GM06990 (cell line): ENCODE measurements at places on chromosomes 4 and X.
A peak's percentile ranks its signal among the peaks of the same experiment; 100 is the strongest.

- peak; percentile 38 for DNase-seq
These were observed 1.6 kb downstream of the SEPTIN11 start for GRCh38 chr4:76950956-76951671.

DNA sequence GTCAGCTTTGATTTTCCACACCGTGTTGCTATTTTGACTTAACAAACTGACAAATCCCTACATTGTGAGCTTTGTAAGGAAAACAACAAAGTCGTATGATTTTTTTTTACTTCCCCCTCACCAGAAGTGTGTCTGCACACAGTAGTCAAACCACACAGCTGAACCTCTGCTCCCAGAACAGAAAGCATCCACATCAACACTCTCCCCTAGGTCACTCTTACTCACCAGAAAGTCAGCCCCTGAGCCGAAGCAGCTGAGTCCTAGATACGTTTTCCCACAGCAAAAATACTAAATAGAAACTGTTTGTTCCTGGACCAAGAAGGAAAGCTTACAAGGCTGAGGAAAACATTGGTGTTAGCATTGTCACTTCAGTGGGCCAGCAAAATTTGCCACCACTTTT is 305.7 kb downstream of the DHX15 start:
- DNase-seq: no peak

GRCh38 chr4:98394134-98394533 is 132.9 kb downstream of the RAP1GDS1 start:
- DNase-seq: no peak

- no peak for DNase-seq
These were observed 582.0 kb downstream of the ADGRL3 start for GRCh38 chr4:61782133-61782532.

DNA sequence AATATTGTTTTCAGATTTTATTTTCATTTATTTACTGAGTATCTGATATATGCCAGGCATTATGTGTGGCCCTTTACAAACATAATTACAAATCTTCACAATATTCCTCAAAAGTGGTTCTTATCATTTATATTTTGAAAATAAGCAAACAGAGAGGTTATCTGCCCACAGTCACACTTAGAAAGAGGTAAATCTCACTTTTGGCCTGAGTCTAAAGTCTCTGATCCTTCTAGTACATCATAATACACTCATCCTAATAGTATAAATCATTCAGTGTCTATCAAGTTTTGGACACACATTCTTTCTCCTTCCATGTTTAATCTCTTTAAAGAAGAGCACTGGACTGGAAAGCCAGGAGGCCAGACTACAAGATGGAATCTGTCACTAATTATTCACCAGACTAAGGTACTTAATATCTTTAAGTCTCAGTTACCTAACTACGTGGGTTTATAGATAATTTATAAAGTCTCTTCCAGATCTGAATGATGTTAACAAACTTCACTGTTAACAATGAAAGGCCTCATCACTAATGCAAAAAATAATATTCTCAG is 281.3 kb downstream of the PPP3CA start:
- no peak for DNase-seq

DNA sequence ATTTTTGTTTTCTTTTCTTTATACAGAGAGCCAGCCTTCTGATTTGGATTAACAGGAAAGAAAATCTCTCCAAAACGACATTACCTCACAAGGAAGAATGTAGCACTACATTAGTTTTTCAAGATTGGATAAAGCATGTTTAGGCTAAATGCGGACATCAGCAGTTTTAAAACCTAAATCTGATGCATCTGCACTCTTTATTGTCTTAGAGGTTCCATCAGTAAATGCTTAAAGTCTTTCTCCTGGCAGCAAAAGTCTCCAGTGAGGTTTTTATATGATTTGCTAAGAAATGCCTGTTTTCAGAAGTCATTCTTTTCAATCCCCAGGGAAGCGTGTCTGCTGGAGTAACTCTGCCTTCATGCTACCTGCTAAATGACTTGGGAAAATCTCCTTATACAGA is 912.9 kb upstream of the INTU start:
- no peak for DNase-seq
